Naive B cell (primary cell): ENCODE measurements at places on chromosomes 16 and 17.

GRCh38 chr17:67515490-67516083, 138.5 kb downstream of the PITPNC1 start:
- no peak for DNase-seq

GRCh38 chr16:10932959-10933710, 9.1 kb downstream of the DEXI start:
- DNase-seq, result no peak

DNA sequence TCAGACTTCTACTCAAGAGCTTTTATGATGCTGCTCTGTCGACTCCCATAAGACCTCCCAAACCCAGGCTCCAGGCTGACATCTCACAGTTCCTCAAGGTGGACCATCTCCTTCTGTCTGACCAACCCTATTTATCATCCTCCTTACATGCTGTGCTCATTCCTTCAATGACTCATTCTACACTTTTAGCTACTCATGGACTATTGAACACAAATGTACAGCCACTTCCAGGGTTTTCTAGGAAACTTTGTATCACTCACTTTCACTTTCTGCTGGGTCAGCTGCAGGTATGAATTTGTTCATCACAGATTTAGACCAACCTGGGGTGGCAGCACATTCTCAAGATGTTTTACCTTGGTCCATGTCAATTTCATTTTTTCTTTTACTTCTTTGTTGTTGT, 162.4 kb upstream of the FAM20A start:
- no peak for DNase-seq

- no peak for DNase-seq
Observed at GRCh38 chr17:66248285-66248684, 19.1 kb upstream of the APOH start.

DNA sequence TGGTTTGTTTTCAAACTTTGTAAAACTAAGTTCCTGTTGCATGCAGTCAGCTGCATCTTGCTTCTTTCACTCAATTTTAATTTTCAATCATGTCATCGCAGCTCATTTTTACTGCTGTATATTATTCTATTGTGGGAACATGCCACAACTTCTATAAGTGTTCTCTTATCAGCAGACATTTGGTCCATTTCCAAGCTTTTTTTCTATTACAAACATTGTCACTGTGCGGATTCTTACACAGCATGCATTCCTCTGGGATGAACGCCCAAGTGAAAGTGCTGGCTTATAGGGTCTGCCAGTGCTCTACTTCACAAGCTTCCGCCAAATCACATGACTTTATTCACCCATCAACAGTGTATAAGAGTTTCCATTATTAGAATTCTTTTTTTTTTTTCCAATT, 22.7 kb downstream of the GINS3 start:
- no peak for DNase-seq

- peak; percentile 49 for DNase-seq
Observed at GRCh38 chr16:11258553-11259492, 2.8 kb upstream of the SOCS1 start.

GRCh38 chr17:77465358-77466041, 324.7 kb downstream of the SEC14L1 start:
- peak; percentile 92 for DNase-seq

- no peak for DNase-seq
Observed at GRCh38 chr17:28675490-28675889, 13.5 kb downstream of the SUPT6H start.

DNA sequence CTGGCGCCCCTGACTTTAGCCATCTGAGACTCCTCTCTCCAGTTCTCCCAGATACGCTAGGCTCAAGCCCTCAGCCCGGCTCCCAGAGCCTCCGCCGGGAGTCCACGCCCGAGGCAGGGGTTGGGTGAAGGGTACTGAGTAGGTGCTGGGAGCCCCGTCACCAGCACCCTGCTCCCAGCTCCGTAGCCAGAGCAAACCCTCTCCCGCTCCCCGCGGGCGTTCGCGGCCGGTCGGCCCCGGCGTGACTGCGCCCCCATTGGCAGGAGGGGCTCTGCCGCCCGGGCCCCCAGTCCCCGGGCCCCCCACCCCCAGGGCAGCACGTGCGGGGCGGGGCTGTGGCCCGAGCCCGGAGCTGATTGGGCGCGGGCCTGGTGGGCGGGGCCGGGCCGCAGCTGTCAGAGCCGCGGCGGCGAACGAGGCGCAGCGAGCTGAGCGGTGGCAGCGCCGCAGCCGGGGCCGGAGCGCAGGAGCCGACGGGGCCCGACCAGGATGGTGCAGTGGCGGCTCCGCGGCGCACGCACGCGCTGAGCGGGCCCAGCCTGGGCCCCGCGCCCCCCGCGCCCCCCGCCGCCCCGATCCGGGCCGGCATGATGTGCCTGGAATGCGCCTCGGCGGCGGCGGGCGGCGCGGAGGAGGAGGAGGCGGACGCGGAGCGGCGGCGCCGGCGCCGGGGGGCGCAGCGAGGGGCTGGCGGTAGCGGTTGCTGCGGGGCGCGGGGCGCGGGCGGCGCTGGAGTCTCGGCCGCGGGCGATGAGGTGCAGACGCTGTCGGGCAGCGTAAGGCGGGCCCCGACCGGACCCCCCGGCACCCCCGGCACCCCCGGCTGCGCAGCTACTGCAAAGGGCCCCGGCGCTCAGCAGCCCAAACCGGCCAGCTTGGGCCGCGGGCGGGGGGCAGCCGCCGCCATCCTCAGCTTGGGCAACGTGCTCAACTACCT, at the start of gene SPNS2:
Gene SPNS2, plus strand, starts transcription at position 421 of the 937 bp plus-strand sequence. Its CDS starts 167 bp downstream, at position 588.
- peak; percentile 60 for DNase-seq

- no peak for DNase-seq
Observed at GRCh38 chr17:50346313-50347116, 589 bp downstream of the XYLT2 start.

DNA sequence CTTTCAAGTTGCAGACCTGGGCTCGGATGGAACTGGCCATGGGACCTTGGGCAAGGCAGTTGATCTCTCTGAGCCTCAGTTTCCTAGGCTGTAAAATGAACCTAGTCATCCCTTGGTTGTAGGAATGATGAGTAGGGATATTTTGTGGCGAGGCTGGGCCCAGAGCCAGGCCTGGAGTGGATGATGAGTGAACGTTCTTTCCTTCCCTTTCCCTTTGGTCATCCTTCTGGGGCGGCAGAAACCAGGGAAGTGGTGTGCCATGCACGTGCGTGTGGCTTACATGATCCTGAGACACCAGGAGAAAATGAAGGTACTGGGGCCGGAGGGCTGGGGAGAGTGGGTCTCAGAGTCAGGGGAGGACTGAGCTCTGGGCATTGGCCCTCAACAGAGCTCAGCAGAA, 8.4 kb downstream of the FBRS start:
- DNase-seq, result no peak

DNA sequence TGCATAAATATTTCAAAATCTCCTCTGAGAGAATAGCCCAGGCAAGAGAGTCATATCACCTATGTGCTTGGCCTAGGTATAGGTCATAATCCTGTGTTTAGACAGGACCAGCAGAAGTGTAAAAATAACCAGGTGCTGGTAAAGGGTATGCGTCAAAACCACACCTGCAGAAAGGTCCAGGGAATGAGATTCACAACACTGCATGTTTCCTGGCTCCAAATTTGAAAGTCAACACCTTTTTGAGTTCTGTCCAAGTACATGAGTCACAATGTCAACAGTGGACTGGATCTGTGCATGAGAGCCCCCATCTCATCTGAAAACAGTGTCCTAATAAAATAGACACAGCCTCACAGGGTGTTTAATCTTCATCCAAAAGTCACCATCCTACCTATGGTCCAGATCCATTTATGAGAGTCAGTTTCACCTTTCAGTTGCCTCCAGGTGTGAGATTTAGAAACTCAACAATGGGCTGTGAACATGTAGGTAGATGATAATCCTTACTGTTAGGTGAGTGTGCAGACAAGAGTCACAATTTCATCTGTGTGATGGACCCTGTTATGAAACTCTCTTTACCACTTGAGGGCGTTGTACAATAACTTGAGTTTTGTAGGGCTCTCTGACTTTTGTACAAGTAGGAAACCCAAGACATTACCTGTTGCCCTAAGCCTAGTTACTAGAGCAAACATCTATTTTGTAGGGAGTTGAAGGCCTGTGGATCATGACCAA, 2100.7 kb downstream of the TP53TG3F start:
- DNase-seq, result no peak

- DNase-seq, result no peak
Observed at GRCh38 chr17:41360296-41360995, 9.2 kb downstream of the KRT33B start.

DNA sequence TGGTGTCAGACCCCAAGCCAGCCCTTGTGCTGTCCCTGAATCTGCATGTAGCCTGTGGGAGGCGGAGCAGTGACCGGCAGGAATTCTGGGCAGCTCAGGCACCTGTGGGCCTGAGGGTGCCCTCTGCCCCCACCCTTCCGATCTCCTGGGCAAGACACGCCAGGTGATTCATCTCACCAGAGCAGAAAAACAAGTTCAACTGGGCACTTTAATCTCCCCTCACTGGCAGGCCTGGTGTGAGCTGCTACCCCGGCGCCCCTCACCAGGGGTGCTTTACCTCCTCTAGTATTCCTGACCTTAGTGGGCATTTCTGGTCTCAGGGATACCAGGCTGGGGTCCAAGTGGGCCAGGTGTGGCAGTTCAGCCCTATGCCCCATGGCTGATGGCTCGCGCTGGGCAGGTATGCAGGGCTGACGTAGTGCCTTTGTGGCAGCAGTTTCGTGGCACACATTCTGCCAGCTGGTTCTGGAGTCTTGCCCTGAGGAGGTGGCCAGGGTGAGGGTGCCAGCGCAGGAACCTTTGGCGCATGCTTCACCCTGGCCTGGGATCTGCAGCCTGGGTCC, 6.0 kb downstream of the ERBB2 start:
- no peak for DNase-seq

- DNase-seq, result no peak
Observed at GRCh38 chr16:66274335-66275110, 92.0 kb upstream of the CDH5 start.

GRCh38 chr17:55654821-55655220, 67.8 kb downstream of the TMEM100 start:
- DNase-seq, result no peak

DNA sequence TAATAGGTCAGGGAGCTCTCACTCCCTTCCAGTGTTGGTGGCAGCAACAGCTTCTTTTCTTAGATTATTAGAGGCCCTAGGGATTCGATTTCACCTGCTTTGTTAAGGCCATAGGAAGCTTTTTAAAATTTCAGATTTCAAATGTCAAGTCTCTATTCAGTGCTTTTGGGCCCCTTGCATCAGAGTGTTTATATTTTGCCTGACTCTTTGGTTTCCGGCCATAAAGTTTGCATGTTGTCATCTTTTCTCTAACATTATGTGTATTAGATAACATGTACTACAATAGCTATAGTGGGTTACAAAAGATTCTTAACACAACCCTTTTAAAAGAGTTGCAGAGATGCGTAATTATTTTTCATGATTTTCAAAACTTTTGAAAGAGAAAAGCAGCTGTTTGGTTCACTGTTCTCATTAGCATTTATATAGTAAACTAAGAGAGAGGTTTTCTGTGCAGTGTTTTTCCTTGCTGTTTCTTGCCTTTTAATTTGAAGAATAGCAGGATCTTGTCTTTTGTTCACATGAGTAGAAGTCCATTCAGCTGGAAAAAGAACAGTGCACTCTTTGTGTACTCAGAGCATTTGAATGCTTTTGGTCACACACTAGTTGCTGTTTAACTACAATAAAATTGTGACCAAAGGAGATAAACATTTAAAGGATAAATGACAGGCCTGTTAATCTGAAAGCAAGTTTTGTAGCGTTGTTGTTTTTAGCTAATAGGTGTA, 52.5 kb downstream of the FTO start:
- DNase-seq, result no peak

- DNase-seq, result no peak
Observed at GRCh38 chr17:68831170-68831569, 124.0 kb downstream of the ABCA8 start.

DNA sequence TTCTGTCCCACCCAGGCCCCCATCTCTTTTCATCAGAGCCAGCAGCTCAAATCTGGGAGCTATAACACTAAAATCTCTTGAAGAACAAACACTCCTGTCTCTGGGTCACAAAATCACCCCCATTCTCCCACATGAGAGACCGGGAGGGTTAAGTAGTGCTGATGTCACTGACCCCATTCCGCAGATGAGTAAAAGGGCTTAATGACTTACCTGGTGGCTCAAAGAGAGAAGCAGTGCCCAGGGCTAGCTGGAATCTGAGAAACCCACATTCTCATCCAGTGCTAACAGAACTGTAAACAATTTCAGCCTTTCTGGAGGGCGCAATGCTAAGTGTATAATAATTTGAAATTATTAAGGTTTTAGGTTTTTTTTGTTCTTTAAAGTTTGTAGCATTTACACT, 26.3 kb upstream of the LHX1 start:
- DNase-seq, result no peak

GRCh38 chr16:15752717-15753488, 102.9 kb downstream of the NDE1 start:
- DNase-seq, result no peak

- no peak for DNase-seq
Observed at GRCh38 chr16:57708168-57708567, 13.6 kb downstream of the DRC7 start.

DNA sequence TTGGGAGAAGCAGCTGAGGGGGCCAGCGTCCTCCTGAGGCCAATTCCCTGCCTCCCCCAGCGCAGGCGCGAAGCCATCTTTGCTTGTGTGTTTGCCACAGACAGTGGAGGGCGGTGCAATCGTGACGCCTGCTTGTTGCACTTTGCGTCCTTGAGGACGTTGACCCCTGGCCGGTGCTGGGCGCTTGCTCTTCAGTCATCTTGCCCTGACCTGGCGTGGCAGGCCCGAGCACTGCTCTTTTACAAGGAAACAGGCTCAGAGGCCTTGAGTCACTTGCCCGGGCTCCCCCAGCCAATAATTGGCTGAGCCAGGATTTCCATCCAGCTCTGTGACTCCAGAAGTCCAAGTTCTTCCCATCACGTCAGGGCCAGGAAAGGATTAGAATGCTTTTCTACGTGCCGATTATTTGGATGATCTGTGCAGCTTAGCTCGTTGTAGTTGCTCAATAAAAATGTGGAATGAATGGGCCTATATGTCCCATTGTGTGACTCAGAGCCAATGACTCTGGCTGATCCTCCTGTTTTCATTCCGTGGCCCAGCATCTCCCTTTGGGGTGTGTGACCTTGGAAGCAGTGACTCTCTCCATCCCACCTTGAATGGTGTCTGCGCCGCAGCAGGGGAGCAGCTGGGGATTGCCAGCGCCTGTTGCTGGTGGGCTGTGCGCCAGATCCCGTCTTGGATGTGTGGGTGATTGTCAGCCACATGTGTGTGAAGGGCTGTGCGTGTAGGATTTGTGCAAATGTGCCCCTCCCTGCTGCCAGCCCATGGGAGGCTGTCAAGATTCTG, 214.1 kb downstream of the SEC14L1 start:
- DNase-seq, result no peak

GRCh38 chr16:63945806-63946205, 1176.1 kb downstream of the CDH11 start:
- no peak for DNase-seq
